Brain (organoid and tissue), 16 donors: ENCODE measurements at places on chromosomes 7 and 10.

DNA sequence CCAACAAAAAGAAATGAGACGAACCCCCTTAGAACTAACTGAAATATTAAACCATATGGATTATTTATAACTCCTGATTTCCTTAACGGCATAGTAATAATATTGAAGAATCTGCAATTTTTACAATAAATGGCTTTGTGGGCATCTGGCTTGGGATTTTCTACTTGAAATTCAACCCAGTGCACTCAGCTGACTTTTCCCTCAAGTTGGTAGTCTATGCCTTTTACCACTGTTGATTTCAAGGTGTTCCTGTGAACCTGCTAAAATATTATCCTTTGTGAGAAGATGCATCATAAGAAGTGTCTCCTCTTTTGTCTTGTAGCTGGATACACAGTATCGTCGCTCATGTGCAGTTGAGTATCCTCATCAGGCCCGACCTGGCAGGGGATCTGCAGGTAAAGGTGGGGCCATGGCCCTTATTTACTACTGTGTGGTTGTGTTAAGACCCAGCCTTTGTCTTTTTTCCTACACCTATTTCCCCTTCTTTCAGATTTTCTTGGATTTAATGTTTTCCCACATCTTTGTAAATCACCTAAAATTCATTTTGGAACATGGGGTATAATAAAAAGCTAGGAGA is 8.0 kb downstream of the DNAJC9 start:
- DNase-seq: no peak

- peak; percentile 83 for DNase-seq
Observed at GRCh38 chr7:28754027-28754426, 204.1 kb downstream of the TRIL start.

GRCh38 chr10:71912431-71912830 is 51.8 kb upstream of the CHST3 start:
- DNase-seq: no peak

DNA sequence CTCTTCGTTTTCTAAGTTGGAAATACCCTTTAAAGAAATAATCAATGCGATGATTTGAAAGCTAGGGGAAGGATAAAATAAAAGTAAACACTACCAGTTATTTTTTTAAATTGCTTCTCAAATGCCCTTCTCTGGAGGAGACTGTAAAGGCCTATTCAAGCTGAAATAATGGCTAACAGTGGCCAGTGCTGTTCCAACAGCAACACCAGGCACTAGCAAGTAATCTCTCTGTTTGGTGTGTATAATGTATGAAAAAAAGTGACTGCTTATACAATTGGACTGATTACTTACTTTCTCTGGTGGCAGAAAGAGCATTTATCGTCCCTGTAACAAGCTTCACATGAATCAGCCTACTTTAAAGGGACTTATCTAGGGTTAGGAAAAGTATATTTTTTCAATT is 102.7 kb downstream of the CSTF2T start:
- DNase-seq: no peak

GRCh38 chr10:117471344-117471874 is 71.1 kb upstream of the EMX2 start:
- DNase-seq: no peak

GRCh38 chr7:94284104-94284503 is 110.6 kb upstream of the COL1A2 start:
- DNase-seq: peak; percentile 98

- DNase-seq: no peak
Observed at GRCh38 chr10:408236-408635, 273.0 kb downstream of the ZMYND11 start.

DNA sequence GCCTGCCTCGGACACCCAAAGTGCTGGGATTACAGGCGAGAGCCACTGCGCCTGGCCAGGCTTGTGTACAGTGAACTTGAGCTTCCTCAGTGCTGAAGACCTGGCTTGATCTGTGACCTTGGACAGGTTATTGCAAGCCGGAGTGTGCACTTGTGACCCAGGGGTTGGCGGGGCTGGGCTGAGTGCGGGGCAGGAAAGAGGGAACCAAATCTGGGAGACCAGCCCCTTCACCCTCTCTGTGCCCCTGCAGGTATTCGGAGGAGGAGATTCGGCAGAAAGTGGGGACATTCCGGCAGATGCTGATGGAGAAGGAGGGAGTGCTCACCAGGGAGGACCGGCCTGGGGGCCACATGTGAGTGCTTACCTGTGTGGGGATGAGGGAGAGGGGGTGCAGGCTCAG is 46.2 kb downstream of the SRRM3 start:
- no peak for DNase-seq

GRCh38 chr7:155997431-155998327 is 185.4 kb upstream of the SHH start:
- no peak for DNase-seq

GRCh38 chr10:49173853-49174252 is 14.3 kb downstream of the TMEM273 start:
- peak; percentile 19 for DNase-seq

GRCh38 chr7:142365410-142365842 is 107.6 kb upstream of the PRSS58 start:
- DNase-seq: no peak

GRCh38 chr7:35424440-35424839 is 170.5 kb upstream of the TBX20 start:
- no peak for DNase-seq
